Right renal cortex interstitium (tissue), 3 donors: ENCODE measurements at places on chromosomes 4 and X. TPM values are rescaled to one million over a fixed set of nuclear protein-coding genes. Genes with fewer than 3 reads are reported as not detected.

GRCh38 chr4:53480909-53481308 lies 103.5 kb downstream of the FIP1L1 start:
- DNase-seq: no peak

GRCh38 chr4:162952232-162952631 lies 214.5 kb downstream of the NAF1 start:
- DNase-seq: no peak

DNA sequence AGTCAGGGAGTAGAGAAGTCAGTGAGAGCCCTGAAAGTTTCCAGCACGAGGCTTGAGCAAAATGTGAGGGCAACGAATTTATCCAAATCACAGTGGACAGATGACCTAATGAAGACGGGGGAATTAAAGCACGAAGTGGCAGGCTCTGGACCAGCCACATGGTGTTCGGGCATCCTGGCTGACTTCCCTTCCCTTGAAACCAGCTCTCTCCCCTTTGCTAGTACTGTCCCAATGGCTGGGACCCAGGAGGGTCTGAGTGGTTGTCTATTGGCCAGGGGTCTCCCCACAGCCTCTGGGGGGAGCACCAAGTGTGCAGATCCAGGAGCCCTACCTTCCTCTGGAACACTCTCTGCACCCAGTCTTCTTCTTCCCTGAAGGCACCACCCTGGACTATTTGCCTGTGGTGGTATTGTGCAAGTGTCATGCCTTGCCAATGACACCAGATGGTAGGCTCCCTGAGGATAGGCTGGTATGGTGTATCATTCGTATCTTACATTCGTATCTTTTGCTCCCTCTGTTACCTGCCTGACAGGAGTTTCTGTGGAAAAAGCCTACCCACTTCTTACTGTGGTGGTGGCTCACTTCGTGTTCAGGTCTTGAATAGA lies 2.1 kb downstream of the APLN start:
- DNase-seq: no peak

DNA sequence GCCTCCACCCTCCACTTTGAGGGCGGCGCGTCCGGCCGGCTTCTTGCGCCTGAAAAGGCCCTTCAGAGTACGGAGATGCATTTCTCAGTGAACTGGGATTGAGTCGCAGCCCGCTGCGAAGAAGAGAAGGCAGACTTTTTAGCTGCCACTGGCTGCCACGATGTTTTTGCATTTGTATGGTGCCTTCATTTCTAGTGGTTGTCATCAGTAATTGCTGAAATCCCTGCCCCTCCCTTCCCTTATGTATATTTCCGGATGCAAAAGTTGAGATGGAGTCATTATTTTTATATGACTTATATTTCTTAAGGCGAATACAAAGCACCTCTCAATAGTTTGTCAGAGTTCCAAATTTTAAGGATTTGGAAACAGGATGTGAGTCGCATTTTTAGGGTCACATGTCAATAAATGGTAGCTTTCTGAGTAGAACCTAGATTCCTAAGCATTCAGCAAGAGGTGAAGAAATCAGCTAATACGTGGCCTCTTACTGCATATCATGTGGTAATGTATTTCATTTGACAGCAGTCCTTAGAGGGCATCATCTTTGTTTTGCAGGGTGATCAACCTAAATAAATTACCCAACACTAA lies 658 bp downstream of the ATP6AP2 start:
- no peak for DNase-seq

GRCh38 chr4:87974856-87975462 lies 555 bp upstream of the SPP1 start:
- no peak for DNase-seq

DNA sequence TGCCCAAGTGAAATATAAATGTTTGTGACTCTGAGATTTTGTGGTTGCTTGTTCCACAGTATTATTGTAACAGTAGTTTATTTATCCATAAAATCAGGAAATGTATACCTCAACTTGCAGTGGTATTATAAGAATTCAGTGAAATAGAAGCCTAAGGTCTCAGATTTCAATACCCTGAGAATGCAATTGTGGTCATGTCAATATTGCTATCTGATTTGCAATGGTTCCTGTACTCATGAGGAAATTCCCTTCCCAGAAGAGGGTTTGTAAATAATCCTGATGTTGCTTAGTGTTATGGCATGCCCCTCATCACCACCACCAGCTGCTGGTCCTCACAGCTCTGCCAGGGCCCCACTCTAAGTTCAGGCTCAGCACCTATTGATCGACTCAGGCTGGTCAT lies 67.8 kb downstream of the SLC34A2 start:
- DNase-seq: no peak

DNA sequence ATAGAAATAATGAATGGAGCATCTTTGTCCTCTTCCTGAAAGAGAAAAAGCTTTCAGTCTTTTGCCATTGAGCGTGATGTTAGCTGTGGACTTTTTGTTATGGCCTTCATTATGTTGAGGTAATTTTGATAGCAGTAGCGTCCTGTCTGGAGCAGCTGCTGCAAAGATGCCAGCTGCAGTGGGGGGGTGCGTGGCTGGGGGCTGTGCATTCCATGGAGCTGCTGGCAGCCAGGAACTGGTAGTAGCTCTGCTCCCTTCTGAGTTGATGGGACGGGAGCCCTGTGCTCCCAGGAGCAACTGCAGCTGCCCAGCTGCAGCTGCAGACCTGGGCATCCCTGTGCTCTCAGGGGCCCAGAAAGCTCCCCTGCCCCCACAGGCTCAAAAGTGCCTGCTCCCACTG lies 50.4 kb downstream of the CCDC160 start:
- DNase-seq: no peak

DNA sequence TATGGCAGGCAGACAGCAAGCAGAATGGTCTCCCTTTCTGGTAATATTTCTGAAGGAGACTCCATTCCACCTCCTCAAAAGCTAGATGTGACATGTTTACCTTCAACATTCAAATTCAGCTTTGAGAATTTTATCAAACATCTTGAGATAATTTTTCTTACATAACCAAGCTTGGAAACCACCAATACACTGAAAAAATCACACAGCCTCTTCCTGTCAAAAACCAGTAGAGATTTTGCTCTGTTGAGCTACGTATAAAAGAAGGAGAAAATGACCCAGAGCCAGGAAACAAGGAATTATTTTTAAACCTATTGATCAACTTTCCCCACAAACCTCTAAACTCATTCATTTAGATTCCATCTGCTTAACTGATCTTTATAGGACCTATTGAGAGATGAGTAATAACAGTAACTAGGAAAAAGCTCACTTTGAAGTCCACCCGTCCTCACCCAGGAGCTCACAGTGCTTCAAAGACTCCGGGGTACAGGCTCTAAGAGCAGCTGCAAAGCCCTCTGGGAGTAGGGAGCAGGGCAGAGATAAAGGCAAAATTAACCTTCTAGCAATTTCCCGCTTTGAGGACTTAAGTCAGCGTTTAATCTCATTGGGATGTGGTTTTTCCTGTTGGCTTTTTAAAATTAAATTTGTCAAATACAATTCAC lies 318.2 kb upstream of the RASGEF1B start:
- no peak for DNase-seq

- no peak for DNase-seq
Observed at GRCh38 chrX:115689931-115690330, 129.0 kb downstream of the PLS3 start.

- no peak for DNase-seq
Observed at GRCh38 chr4:127775843-127776242, 6.3 kb upstream of the HSPA4L start.

DNA sequence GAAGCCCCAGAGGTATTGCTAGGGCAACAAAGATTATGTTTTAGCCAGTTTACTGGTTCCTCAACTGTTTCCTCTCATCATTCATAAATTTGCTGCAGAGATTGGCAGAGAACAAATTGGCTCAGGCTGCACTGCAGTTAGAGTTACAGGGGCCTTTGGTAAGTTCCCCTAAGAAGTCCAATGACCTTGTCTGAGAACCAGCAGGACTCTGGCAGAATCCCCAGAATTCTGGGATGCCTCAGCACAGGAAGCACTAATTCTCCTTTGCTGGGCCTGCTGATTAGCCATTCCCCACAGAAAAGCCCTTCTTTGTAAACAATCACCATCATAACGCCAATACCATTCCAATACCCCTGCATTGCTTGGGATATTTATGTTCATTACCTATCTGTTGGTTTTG lies 151.3 kb downstream of the USP46 start:
- DNase-seq: no peak

Gene GATB
- 33.6 TPM for polyA plus RNA-seq

Gene TEX13B
- polyA plus RNA-seq: not detected
